ENCODE measurements at places on chromosomes 11 and 22.

- DNase-seq = no peak
Measured at GRCh38 chr11:68159161-68159560, 38.0 kb upstream of the CHKA start.

- DNase-seq = no peak
Measured at GRCh38 chr11:8732748-8733241, 50.2 kb downstream of the RPL27A start.

DNA sequence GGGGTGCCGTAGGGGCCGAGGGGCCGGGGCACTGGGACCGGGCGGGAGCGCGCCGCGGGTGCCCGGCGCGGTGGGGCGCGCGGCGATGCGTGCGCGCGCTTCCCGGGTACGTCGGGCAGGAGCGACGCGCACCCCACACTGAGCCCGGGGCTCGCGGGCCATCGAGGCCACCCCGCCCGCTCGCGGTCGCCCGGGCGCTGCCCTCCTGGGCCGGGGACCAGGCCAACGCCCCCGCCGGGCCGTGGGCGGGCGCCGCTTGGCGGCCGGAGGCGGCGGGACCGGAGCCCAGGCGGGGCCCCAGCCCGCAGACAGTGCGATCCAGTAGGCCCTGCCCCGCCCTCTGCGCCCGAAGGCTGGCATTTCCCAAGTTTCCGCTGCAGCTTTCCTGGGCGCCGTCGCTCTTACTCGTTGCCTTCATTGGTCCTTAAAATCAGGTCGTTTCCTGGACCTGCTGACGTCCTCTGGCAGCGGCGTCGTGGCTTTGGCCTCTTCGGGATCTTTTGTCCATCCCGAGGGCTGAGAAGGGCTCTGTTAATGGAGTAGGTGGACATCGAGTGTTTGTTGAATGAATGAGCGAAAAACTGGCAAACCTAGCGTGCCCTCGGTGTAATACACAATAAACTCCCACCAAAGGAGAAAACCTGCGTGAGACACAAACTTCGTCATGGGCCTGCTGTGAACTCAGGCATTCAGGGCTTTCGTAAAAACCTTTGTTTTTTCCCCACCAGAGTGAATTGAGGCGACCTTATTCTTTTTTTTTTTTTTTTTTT, 638 bp downstream of the PARVA start:
- no peak for DNase-seq

DNA sequence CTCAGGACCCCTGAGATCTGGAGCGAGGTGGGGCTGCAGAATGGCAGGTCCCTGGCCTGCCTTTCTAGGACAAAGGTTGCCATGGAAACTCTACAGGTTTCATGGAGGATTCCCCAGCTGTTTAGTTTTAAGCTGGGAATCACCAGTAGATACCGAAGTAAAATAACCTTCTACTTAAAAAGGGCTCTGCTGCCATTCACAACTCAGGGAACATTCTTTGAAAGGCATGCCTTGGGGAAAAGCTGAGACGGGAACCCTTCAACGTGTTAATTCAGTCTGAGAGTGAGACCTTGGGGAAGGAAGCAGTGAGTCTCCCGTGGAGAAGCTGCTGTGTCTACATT, 493.3 kb downstream of the BRD1 start:
- no peak for DNase-seq

DNA sequence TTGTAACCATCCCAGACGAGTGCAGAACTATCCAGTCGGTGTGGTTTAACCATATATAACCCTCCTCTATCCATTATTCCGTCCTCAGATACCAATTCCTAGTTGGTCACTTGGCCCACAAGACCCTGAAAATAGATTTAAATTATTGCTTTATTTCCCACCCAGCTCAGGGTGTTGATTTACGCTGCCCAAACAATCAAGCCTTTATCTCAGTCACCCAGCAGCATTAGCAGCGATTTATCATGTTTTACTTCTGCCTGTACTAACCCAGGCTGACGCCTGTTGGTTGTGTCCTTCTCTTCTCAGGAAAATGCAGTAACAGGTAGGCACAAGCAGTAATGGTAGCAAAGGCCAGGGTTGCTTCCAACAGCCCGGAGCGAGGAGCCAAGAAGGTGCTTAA, 81.2 kb downstream of the DSCAML1 start:
- DNase-seq = no peak

GRCh38 chr22:38335077-38335476, 17.8 kb upstream of the CSNK1E start:
- no peak for DNase-seq

DNA sequence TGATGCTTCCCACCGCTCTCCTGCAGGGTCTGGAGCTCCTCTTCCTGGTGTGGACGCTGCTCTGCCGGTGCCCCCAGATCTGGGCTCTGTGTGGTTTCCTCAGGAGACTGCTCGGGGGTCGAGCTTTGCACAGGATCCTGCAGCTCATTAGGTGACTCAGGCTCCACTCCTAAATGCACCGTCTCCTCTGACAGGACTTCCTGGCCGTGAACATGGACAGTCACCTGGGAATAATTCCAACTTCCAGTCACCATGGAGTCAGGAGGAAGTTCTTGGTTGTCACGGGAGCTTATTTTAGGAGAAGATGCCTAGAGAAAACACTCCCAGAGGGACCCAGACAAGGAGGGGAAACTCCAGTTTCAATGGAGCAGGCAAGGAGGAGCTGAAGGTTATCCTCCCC, 11.9 kb downstream of the ZNF202 start:
- no peak for DNase-seq

GRCh38 chr11:88301488-88302140, 35.9 kb downstream of the CTSC start:
- DNase-seq = no peak

DNA sequence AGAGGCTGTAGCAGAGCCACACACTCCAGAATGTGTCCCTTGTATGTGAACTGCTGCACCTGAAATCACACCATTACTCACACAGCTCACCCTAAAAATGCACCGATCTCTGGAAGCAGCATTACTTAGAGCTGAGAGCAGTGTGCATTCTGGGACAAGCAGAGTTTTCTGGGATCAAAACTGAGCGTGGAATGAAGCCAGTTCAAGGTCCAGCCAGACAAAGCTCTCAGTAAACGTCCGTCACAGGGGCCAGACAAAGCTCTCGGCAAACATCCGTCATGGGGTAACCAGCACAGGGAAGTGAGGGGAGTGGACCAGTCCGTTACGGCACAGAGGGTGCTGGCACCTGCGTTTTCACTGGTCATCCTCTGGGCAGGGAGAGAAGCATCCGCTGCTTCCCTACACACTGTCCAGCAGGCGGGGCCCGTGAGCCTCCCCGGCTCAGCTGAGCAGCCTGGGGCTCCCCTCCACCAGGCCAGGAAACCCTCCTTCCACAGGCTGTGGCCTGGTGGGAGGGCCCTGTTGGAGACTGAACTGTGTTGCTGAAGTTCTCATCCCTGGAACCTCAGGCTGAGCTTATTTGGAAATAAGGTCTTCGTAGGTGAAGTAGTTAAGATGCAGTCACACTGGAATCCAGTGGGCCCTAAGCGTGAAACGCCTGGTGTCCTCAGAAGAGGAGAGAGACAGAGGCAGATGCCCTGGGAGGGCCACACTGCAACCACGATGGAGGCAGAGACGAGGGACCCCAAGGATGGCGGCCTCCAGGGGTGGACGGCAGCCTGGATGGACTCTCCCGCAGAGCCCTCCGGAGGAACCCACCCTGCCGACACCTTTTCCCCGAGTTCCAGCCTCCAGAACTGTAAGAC, 883.9 kb downstream of the BRD1 start:
- no peak for DNase-seq

GRCh38 chr11:84526250-84526649, 1100.9 kb downstream of the DLG2 start:
- no peak for DNase-seq

- DNase-seq = no peak
Measured at GRCh38 chr22:43919106-43919973, 4.3 kb upstream of the PNPLA3 start.

DNA sequence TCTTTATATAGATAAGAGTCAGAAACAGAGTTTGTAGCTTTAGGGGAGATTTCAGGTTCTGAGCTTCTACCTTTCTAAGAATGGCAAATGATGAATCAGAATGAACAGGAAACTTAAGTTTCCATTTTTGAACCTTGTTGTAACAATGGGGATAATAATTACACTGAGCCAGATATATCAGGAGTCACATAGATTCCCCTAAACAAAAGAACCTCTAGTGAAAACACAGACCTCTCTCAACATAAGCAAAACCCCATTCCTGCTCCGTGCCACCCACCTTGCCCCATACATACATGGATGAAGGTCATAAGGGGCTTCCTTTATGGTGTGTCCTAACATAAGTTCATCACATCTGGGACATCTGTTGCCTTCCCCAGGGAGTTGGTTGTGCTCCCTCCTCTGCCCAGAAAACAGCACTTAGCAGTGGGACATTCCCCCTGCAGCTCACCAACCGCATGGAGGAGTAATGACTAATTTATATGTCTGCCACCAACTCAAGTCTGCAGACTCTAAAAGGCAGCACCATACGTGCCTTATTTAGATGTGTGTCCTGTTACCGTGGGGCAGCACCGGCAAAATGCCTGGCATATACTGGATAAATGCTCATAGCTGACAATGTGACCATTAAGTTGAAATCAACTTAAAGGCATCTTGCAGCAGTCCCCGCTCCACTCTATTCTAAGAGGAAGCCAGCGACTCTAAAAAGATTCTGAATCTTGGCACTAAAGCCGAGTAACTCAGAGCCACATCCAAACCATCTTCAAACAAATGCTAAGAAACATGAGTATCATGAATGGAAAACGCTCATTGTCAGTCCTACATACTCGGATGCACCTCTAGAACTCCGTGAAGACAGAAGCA, 8.0 kb downstream of the JAML start:
- no peak for DNase-seq

GRCh38 chr22:23555118-23555517, 25.0 kb downstream of the IGLL1 start:
- DNase-seq = no peak

- no peak for DNase-seq
Measured at GRCh38 chr11:66281776-66282467, 3.9 kb downstream of the CNIH2 start.

DNA sequence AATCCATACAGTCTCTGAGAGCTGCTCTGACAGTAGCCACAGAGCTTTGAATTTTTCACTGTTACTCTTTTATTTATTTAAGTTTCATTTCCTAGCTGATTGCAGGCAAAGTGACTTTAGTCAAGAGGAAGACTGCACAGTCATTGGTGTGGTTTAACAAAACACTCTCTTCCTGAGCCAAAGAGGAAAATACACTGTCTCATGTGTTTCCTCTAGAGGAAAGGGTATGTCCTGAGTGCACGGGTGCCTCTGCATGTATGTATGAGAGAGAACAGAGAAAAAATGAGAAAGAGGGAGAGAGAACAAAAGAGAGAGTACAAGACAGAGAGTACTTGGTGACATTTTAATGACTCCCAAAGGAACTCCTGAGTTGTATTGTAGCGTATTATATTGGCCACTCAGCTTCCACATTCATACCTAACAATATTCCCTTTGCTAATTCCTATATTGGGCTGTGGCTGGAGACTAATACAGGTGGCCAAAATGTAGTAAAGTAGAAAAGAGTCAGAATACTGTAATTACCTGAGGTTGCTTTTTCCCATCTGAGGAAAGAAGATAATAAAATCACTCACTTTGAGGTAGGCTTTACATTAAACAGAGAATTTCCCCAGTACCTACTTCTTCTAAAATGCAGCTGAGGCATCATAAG, at the start of gene OR4D9:
Gene OR4D9 (plus strand): TSS at position 599 of the 649 bp plus-strand sequence. CDS start 3,374 bp downstream, outside the sequence.
- DNase-seq = no peak

DNA sequence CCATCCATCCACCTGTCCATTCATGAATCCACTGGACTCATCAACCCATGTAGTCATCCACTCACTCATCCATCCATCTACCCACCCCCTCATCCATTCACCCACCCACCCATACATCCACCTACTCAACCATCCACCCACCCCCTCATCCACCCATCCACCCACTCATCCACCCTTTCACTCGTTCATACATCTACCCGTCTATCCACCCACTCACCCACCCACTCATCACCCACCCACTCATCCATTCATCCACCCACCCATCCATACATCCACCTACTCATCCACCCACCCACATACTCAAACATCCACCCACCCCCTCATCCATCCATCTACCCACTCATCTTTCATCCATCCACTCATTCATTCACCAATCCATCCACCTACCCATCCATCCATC, 37.7 kb downstream of the RTL6 start:
- no peak for DNase-seq

GRCh38 chr22:23772649-23773473, at the start of gene MMP11:
MMP11 (plus strand) TSS chr22:23772849; CDS start chr22:23772871, 22 bp downstream.
- no peak for DNase-seq

- no peak for DNase-seq
Measured at GRCh38 chr11:35349897-35350296, 69.5 kb downstream of the SLC1A2 start.

DNA sequence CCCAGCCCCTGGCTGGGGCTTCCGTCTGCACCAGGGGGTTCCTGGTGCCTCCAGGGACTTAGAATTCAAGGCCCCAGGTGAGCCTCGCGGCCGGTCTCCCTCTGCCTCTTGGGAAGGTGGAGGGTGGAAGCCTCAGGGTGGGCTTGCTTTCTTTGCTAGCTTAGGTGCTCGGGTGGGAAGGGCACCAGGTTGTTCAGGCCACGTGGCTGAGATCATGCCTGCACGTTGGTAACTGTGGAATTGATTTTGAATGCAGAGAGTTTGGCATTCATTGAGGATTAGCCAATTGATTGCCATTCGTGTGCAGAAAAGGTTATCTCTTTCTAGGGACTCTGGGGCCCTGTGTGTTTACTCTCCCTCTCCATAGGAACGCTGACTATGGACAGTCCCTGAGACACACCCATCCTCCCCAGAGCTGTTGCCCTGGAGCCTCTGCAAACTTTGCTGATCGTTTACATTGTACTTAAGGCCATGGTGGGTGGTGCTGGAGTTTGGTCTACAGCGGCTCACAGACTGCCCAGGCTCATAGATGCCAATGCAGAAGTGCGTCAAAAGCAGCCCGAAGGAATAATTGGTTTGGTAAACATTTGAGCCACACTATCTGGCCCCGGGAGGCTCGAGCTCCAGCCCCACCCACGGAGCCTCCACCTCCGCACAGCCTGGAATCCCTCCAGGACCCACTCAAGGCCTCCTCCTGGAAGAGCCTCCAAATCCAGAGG, 1457.7 kb downstream of the BRD1 start:
- DNase-seq = no peak

- no peak for DNase-seq
Measured at GRCh38 chr11:15638386-15638787, 523.7 kb downstream of the INSC start.

GRCh38 chr11:28878025-28878424, 769.8 kb downstream of the METTL15 start:
- DNase-seq = no peak

DNA sequence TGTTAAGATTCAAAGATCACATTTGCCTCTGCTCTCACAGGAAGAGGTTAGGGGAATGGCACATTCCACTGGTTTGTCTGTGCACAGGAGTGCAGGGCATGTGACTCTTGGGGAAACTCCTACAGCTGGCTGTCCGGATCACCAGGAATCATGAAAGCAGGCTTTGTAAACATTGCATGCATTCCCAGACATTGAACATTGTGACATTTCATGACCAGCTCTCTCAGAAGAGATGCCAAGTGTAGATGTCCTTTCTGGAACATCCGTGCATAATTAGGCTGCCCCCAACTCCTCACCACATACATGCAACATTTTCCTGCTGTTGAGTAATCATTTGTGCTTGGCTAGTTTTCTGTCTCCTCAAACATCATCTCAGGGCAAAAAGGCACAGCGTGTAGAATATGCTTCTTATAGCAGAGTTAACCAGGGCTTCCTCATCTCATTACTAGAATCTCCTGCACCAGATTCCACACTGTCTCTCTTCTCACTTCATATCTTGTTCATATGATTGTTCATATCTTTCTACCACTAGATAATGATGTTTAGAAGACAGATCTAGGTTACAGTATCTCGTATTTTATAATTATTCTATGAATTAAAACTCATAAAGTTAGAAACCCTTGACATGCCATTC, 694.7 kb downstream of the NTM start:
- no peak for DNase-seq
